ENCODE measurements at places on chromosomes 7 and 10.

DNA sequence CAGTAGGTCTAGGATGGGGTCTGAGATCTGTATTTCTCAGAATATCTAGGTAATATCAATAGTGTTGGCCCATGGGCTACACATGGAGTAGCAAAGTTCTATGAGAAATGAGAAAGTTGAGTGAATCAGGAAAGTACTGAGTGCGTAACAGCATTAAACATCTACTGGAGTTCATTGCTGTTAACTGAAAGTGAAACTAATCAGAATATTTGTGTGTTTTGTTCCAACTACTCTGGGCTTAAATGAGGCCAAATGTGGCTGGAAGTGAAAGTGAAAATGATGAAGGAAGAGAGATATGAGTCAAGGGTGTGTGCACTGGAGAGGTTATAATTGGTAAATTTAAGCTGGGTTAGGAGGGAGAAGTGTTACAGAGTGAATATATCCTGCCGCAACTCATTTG is 46.5 kb downstream of the TMEM106B start:
- DNase-seq = no peak

DNA sequence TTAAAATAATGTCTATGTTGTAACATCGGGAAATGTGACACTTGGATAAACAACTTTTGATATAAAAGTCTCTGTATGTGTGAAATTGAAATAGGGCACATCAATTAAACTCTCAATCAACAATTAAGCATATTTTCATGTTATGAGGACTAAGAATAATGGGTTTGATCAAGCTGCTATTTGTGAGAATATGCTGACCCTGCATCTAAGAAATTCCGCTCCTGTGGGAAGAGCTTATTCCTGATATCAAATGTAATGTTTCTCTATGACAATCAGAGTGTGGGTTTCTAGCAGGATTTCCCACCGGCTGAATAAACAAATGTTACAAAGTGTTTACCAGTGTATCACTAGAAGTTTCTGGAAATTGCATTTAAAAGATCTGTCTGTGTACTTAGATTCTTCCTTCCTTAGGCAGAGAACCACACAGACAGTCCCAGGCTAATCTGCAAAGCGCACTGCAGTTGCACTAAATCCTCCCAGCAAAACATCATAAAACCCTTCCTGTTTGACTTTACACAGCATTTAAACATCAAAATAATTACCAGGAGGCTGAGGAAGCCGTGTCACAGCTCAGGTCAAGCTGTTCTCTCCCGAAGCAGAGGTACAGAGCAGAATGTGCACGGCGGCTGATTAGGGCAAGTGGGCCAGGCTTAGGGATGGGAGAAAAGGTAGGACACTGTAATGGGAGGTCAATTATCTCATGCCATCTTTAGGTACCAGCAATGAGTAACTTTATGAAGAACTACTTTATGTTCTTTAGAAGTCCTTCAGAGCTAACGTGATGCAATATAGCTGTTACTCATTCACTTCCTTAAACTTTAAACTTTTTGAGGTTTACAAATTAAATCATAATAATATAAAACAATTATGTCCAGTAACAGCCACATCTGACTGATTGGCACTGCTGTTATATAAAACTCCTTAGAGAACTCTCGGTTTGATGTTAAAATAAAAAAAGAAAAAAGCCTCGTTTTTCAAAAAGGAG is 109.1 kb upstream of the CTTNBP2 start:
- DNase-seq = no peak

- DNase-seq = no peak
Observed at GRCh38 chr7:91319351-91319750, 55.1 kb downstream of the FZD1 start.

GRCh38 chr7:24227603-24228359 is 56.2 kb upstream of the NPY start:
- no peak for DNase-seq

DNA sequence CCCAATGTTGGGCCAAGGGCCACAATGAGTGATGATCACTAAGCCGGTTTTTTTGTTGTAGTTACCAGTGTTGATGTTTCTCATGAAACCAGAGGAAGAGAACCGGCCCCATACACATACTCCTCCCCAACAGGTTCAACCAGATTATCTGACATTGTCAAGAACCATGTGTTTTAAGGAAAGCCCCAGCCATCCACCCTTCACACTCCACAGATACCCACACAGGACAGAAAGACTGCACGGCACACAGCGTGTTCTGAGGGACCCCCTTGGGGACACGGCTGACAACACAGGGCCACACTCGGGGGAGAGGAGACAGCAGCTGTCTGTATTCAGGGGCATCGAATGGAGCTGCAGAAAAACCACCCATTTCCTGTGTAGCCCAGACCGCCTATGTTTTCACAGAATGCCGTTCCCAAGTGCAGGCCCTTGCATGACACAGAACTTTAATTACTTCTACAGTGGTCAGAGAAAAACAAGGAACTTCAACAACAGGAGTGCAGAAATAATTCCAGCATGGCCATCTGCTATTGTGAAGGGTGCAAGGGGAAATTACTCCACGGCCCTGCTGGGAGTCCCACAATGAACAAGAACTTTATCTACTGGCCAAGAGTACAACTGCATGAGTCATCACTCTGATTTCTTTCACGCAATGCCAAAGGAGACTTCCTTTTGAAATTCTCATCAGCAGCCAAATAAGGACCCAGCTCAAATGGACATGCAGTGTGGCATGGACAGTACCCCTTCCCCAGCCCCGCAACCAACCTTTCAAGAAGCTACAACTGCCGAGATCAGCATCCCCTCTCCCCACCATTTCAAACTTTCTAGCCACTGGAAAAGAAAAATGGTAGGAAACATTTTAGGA is 2.3 kb downstream of the KLF6 start:
- no peak for DNase-seq

GRCh38 chr7:157401567-157402387 is 65.0 kb downstream of the DNAJB6 start:
- DNase-seq = no peak

GRCh38 chr10:88442716-88443115 is 140.4 kb downstream of the RNLS start:
- no peak for DNase-seq

DNA sequence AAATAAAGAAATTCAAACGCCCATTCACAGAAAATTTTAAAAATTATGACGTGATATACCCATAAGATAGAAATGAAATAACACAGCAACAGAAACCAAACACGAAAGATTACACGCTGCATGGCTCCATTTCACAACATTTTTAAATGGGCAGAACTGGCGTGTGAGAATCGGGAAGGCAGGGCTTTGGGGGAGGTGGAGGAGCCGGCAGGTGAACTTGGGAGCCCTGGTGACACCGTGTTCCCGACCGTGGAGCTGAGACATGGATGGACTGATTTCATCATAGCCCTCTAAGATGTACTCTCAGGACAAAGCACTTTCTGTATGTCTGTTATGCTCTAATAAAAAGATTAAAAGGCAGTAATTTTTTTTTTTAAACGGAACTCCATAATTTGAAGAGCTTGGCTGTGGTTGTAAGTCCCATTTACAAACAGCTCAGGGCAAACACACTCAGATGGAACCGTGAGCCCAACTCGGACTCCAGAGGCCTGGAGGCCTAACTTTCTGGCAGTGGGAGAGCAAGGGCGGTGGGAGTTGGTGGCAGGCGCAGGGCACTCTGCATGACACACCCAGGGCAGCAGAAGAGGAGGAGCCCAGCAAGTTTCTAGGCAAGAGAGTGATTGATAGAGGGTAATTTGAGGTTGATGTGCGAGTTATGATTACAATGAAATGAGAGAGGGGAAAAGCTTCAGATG is 203.4 kb downstream of the MAD1L1 start:
- DNase-seq = no peak

DNA sequence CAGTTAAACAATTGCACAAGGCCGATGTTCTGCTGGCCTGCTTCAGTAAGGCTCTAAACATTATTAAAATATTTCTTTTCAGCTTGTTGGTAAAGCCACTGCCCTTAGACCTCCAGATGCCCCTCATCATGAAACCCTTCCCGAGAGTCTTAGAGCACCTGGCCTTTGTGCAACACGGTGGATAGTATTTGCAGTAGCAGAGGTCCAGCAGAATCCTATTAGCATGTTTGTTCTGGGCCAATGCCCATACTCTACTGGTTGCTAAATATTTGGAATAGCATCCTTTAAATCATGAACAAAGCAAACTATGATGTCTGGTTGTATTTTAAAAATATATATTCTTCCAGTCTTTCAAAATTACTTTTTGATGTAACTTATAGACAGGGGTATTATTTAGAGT is 584.6 kb downstream of the CNTNAP2 start:
- DNase-seq = no peak

GRCh38 chr7:45921381-45921698 is 268 bp upstream of the IGFBP3 start:
- DNase-seq = no peak

DNA sequence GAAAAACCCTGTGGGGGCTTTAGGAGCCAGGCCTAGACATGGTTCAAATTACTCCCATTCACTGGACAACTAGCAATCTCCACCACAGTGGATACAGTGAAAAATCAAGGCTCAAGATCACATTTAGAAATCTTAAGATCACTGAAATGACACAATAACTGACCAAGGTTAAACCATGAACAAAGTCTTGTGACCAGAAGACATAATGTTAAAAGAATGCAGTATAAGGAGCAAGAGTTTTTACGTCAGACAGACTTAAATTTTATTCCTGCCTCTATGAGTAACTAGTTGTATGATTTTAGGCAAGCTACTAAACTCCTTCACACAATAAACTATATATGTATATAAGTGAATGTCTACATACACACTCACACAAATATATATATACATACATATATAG is 68.5 kb downstream of the MICU1 start:
- no peak for DNase-seq

GRCh38 chr10:103917302-103918052 is 507 bp downstream of the STN1 start:
- no peak for DNase-seq

- DNase-seq = no peak
Observed at GRCh38 chr10:102946992-102947391, 28.9 kb downstream of the CNNM2 start.

Measured in stimulated activated CD4-positive, alpha-beta T cell treated with anti-CD3 and anti-CD28 coated beads, TNF-alpha, amount 100 ng/mL, for 1 hour (primary cell).